ENCODE measurements at places on chromosomes 6 and 20.

GRCh38 chr6:147547369-147547902 is 38.9 kb downstream of the SAMD5 start:
- no peak for DNase-seq

- no peak for DNase-seq
These were observed 3.2 kb upstream of the REPS1 start for GRCh38 chr6:138991206-138991605.

- no peak for DNase-seq
These were observed 21.2 kb downstream of the RAB22A start for GRCh38 chr20:58330687-58331086.

DNA sequence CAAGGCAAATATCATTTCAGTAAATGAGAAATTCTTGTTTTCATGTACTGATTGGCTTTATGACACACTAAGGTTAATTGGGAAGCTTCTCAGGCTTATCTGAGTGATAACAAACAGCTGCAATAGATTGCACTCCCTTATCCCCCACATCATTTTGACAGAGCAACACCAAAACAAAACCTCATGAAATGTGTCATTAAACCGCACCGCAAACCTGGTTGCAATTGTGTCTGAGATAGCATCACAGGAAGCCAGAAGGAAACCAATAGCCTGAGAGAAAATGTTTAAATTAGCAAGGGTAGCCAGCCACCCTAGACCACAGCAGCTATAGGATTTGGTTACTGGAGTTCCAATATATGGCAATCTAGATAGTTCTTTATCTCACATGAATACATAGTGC is 31.6 kb upstream of the LAMA4 start:
- DNase-seq = peak; percentile 39

DNA sequence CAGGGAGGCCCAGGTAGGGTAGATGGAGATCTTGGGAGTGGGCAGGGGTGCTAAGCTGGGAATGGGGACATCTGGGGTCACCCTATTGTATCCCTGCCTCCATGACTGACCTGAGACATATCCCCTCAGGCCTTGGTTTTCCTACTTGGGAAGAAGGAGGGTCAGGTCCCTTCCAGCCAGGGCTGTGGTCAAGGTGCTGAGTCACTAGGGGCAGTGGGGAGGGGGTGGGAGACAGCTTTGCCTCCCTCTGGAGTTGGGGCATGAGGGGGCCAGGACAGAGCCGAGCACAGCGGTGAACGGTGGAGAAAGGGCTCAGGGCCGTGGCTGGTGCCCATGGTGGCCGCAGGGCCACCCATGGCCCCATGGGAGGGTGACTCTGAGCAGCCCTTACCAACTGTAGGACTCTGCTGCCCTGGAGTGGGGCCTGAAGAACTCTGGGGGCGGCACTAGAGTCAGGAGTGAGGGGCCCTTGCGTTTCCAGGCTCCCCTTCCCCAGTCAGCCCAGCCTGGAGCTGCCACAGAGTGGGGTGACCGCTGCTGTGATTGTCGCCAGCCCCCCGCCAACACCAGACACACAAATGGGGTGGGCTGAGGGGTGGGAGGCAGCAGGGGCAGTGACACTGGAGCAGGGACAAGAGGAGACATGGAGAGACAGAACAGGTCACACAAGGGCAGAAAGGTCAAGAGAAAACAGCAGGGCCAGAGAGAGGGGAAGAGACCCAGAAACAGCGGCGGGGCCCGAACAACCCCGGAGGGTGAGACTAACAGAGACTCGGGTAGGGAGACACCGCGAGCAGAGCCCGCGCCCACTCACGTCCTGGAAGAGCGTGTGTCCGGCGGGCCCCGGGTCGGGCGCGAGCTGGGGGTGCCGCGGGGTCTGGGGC is 576 bp downstream of the NECAB3 start:
- no peak for DNase-seq

DNA sequence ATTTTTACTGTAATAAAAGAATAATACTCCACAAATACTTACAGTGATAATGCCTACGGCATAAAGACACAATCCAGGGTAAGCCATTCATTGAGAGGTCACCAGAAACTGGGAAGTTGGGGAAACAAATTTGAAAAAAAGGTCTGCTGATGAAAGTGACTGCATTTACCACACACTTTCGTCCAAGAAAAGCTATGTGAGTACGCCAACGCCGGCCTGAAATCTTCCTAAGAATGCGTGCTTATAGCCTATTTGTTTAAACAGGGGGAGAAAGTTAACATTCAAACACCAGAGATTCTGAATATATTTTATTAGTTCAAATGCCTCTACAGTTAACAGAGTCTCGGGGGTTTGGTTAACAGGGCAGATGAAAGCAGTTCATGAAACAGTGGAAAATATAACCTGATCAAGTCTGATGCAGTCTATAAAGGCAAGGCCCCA is 657 bp upstream of the LTV1 start:
- peak; percentile 1 for DNase-seq

- no peak for DNase-seq
These were observed 356 bp downstream of the BYSL start for GRCh38 chr6:41921712-41921998.

DNA sequence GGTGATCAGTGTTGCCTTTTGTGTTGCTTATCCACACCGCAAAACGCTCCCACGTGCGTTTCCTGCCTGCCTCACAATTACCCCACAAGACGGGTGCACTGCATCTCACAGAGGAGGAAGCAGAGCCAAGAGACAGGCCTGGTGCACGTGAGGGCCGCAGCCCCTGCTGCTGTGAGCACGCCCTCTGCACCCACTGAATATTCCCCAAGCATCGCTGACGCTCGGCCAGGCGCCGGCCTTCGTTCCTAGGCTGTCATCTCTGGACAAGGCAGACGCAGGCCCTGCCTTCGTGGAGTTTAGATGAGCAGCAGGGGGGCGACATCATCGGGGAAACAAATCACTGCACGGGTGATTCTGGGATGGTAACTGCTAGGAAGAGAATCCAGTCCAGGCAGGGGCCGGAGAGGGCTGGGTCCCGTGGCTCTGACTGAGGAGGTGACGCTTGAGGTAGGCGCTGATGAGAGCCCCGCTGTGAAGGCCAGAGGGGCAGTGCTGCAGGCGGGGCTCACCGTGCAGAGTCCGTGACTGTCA is 162.4 kb upstream of the QKI start:
- no peak for DNase-seq

GRCh38 chr6:22313796-22314195 is 17.0 kb upstream of the PRL start:
- no peak for DNase-seq

GRCh38 chr6:110781522-110782214 is 33.6 kb downstream of the CDK19 start:
- no peak for DNase-seq

- no peak for DNase-seq
These were observed 56.3 kb upstream of the CD93 start for GRCh38 chr20:23142162-23143050.

- no peak for DNase-seq
These were observed 16.8 kb downstream of the SLC17A9 start for GRCh38 chr20:62969179-62969760.

DNA sequence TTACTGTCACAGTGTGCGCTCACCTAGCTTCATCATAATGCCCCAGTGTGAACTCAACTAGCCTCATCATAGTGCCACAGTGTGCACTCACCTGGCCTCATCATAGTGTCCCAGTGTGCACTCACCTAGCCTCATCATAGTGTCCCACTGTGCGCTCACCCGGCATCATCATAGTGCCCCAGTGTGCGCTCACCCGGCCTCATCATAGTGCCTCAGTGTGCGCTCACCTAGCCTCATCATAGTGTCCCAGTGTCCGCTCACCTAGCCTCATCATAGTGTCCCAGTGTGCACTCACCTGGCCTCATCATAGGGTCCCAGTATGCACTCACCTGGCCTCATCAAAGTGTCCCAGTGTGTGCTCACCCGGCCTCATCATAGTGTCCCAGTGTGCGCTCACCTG is 10.6 kb downstream of the TMEM242 start:
- no peak for DNase-seq

DNA sequence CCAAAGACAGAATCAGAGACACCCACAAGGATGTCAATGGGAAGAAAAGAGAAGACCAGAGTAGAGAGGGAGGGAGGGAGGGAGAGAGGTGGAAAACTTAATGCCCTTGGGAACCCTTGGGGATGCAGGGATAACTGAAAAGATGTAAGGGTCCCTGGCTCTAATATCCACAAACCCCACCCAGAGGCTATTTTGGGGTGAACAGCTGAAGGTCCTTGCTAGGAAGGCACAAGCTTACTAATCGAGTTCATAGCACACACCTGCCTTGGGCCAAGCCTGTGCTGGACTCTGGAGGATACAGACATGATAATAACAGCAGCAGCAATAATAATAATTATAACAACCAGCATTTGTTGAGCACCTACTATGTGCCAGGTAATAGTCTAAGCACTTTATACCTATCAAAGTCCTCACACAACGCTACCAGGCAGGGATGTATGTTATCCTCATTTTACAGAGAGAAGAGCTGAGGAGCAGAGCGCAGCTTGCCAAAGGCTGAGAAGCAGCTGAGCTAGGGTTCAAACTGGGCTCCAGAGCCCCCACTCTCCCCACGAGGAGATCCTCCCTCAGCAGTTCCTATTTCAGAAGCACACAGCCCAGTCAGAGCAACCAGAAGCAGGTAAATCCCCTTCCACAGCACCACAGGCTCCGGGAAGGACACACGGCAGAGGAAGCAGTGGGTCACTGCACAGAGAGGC is 174.2 kb downstream of the ANKRD60 start:
- no peak for DNase-seq

GRCh38 chr6:113709936-113710509 is 147.1 kb upstream of the MARCKS start:
- no peak for DNase-seq

GRCh38 chr6:154468760-154469159 is 41.7 kb downstream of the CNKSR3 start:
- no peak for DNase-seq

DNA sequence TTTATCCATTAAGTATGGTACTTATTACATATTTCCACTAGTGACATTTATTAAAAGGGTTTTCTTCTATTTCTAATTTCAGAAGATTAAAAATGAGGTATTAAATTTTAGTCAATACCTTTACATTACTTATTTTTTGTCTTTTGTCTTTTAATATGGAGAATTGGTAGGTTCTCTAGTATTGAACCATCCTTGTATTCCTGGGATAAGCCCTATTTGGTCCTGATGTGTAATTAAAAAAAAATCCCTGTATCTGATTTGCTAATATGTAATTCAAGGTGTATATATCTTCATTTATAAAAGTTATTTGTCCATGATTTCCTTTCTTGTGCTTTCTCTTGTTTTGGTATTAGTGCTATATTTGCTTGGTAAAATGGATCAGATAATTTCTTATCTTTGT is 153.7 kb downstream of the TRMT11 start:
- DNase-seq = no peak

DNA sequence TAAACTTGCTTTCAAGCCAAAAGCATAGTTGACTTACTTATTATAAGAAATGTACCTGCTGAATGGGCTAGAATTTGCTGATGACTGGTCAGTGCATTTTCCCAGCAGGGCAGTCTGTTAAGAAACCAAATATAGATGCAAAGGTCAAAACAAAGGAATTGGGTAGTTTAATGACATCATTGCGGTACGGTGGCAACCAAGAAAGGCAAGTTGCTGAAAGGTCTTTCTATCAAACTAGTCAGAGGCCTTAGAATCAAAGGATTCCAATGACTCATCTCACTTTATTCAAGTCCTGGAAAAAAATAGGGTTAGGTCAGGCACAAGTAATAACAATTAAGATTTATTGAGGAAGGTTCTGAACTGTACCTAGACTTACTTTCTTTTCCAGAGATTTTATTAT is 76.4 kb downstream of the KIZ start:
- DNase-seq = no peak

GRCh38 chr6:43687079-43687436 is 533 bp downstream of the MRPS18A start:
- no peak for DNase-seq

DNA sequence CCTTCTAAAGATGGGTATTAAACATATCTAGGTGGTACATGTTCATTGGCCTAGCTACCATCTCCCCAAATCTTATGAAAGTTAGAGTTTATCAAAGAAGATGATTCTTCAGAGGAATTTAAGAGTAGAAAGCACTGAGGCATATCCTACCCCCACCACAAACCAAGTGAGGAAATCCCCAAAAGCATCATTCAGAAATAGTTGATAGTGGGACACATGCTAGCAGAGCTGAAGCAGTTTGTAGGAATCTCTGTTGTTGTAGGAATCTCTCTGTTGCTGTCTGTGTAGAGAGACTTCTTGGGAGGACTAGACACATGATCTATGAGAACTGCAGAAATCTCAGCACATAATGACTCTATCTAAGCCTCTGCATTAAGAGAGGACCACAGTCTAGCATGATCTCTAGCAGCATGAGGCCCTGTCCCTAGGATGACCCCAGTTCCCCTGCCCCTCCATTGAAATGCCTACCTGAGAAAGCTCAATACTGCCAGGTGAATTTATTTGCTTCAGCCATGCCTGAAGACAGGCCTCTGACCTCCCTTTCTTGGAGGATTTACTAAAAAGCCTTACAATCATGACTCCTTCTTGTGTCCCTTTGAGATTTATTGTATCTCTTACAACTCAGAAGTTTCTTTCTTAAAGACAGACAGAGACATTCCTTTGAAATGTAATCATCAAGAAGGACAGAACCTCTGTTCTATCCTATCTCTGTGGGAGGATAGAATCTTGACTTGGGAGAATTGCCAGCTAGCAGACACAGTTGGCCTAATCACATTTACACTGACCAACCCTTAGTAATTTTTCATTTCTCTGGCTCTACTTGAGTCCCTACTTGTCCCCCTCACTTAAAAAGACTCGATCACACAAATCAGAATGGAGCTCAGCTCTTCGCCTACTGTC is 582.4 kb downstream of the PHF3 start:
- no peak for DNase-seq

DNA sequence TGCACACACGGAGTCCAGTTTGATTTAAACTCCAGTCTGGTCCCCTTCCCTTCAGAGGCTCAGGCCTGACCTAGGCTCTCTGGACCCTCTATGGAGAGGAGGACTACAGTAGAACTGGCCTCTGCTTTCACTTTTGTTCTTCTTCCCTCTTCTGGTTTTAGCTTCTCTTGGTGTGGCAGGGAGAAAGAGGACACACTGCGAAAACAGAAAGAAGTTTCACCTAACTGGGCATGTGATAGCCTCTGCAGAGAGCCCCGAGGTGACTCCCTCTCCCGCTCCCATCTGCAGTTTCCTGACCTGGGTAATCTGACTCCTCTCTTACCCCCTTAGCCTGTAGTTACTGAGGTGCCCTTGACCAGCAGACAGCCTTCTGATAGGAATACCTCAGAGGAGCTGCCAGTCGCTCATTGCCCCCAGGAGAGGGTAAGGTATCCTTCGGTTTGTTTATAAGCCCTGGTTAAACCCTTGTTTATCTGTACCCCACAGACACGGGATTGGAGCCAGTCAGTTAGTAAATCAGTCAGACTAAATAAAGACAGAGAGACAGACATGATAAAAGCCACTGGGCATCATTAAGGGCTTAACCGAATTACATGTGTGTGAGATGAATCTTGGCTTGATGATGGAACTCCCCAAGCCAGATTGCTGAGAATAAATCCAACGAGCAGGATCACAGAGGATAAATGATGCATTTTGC is 12.0 kb upstream of the DTNBP1 start:
- no peak for DNase-seq

Measured in CD4-positive, alpha-beta T cell treated with Interleukin-4 for 1 hour (primary cell).